ENCODE measurements at places on chromosomes 7 and 10.
A peak's percentile ranks its signal among the peaks of the same experiment; 100 is the strongest.

- DNase-seq = peak; percentile 40
These were observed 33.2 kb downstream of the GNAT3 start for GRCh38 chr7:80478683-80479082.

GRCh38 chr10:92119340-92119739 is 171.5 kb downstream of the CPEB3 start:
- no peak for DNase-seq

GRCh38 chr10:33460505-33461294 is 126.2 kb upstream of the NRP1 start:
- DNase-seq = peak; percentile 13

DNA sequence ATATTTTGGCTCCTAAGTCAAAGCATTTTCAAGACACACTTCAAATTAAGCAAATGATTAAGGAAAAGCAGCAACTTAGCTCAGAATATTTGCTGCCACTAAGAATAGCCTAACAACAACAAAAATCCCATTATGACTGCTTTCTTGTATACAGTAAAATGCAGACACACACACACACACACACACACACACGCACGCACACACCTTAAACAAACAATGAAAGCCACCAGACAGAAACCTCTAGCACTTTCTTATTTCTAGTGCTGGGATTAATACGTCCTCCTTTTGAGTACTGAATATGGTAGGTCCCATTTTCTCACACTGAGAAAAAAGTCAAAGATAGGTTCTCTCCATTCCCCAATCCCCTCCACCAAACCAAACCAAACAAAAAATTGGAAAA is 23.4 kb upstream of the FEZF1 start:
- no peak for DNase-seq

DNA sequence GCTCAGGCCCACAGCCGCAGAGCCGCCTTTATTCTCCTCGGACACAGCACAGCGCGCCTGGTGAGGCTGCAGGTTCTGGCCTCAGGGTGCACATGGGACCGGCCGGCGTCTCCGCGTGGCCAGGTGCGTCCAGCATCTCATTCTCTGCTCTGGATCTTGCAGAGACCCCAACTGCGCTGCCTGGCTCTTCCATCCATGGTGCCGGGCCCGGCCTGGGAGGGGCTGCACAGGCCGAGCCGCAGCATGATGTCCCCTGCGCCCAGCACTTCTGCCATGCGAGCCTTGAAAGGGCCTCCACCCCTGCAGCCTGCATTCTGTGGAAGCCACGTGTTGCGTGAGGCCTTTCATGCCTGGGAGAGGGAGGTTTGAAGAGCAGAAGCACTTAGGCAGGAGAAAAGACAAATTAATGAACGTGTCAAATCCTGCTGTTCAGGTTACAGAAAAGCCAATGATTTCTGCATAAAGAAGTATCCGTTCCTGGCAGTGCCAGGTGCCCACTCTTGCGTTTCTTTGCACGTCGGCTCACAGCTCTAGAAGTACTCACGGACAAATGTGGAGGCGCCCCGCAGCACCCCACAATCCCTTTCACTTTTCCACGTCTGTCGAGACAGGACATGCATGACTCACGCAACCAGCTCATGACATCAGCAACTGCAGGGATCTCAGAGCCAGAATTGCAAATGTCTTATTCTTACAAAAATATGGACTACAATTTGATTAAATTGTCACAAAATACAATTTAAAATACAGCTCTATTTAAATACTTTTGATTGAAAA is 571.4 kb downstream of the DNAJB6 start:
- DNase-seq = peak; percentile 31

DNA sequence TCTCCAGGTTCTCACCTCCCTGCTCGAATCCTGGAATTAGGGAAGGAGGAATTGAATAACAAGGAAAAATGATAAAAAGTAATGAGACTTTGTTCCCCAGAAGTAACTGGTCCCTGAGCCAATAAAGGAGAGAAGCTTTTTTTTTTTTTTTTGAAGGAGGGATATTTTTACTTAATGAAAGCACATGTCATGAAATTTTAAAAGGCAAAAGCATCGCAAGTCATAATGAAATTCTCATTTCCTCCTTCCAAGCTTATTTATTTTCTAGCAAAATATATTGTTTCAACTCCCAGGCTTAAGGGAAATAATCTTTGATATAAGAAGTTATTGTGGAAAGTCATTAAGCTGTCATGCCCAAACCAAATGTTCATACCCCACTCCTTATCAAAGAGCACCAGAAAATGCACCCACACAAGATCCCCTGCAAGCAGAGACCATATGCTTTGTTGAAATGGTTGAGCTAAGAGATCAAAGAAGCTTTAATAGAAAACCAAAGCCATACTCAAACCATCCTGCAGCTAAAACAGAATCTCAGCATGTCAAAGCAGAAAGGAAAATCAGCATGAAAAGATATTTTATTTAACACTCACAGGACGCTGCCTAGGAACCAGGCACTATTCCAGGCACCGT is 16.7 kb upstream of the ABCC2 start:
- DNase-seq = no peak

DNA sequence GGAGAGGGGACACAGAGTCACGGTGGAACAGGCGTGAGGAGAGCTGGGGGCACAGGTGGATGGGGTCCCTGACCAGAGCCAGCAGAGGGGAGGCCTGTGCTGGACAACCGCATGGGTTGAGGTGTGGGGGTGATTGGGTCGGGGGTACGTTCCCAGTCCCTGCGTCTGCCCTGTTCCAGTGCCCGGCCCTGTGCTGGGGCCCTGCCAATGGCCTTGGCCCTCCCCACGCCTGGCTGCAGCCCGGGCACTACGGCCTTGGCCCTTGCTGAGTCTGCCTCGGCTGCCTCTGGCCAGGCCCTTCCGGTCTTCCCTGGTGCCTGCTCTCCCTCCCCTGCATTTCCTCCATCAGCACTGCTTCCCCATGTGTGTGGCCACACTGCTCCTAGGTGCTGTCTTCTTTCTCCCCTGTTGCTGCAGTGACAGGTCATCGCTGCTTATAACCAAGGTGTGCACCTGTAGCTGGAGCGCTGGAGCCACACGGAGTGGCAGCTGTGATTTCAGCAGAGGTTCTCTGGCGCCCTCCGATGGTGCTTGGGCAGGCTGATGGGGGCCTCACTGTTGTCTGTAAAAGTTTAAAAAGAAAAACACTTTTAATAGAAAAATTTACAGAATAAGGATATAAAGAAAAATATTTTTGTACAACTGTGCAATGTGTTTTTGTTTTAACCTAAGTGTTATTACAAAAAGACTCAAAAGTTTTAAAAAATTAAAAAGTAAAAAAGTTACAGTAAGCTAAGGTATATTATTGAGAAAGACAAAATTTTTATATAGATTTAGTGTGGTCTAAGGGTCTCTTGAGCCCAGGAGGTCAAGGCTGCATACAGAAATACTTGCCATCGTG is 45.2 kb upstream of the BHLHA15 start:
- peak; percentile 40 for DNase-seq

Measured in Daoy (cell line).